ENCODE measurements at places on chromosomes 2 and 18.
A peak's percentile ranks its signal among the peaks of the same experiment; 100 is the strongest.

DNA sequence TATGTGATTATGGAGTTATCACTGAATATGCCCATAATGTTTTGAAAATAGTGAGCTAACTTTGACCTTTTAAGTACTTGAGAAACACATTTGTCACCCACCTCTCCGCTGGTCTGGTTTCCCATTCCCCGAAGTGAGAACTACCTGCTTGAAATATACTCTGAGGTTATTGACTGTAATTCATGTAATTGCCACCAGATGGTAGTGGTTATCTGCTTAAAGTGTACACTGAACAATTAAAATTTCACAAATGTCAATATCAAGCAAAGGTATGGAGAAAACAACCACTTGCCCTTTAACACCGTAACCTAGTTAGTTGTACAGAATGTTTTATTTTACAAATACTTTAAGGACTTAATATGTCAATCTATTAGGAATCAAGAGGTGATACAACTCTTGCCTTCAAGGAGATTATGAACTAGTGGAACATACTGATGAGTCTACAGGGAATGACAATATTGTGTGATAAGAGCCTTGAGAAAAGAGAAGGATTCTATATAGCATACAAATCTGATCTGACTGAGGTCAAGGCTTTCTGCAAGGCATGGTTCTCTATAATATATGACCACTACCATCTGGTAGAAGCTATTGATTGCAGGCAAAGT lies 316.8 kb upstream of the KCNH7 start:
- peak; percentile 77 for ATAC-seq

DNA sequence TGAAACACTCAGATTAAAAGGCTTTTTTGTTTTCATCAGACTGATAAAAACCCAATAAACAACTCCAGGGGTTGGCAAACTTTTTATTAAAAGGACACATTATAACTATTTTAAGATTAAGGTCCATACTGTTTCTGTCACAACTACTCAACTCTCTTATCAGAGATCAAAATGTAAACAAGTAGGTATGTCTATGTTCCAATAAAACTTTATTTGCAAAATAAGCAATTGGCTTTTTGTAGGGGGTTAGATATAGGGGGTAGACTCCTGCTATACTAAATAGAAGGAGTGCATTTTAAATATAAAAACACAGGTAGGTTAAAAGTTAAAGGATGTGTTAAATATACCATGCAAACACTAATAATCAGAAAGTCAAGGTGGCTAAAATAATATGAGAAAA lies 174.0 kb downstream of the MBD5 start:
- no peak for ATAC-seq

- ATAC-seq = no peak
Observed at GRCh38 chr2:4354678-4355077, 651.3 kb downstream of the DCDC2C start.

- ATAC-seq = no peak
Observed at GRCh38 chr2:101467306-101467705, 7.6 kb downstream of the RFX8 start.

DNA sequence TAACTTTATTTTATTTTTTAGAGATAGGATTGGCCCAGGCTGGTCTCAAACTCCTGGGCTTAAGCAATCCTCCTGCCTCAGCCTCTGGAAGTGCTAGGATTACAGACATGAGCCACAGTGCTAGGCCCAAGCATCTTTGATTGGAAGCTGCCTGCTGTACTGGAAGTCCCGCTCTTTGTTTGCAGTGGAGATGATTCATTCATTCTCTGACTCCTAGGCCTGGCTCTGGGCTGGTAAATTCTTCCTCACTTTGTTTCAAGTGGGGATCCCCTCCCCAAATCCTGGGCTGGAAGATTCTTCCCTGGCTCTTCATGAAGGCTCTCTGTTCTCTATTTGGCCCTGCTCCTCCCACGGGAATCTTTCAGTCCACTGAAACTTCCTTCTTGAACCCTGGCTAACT lies 81.9 kb downstream of the NEURL3 start:
- no peak for ATAC-seq

GRCh38 chr2:179487010-179487731 lies 222.5 kb upstream of the SESTD1 start:
- ATAC-seq = no peak

- ATAC-seq = peak; percentile 88
Observed at GRCh38 chr2:45024600-45025291, 15.5 kb upstream of the SIX2 start.

Measured in SK-N-SH treated with all-trans-retinoic acid at 6 μM for 48 hours (cell line).